ENCODE measurements at places on chromosomes 6 and 20.
A peak's percentile ranks its signal among the peaks of the same experiment; 100 is the strongest.

- DNase-seq: peak; percentile 94
These were observed 309.3 kb downstream of the PRL start for GRCh38 chr6:21987501-21987957.

DNA sequence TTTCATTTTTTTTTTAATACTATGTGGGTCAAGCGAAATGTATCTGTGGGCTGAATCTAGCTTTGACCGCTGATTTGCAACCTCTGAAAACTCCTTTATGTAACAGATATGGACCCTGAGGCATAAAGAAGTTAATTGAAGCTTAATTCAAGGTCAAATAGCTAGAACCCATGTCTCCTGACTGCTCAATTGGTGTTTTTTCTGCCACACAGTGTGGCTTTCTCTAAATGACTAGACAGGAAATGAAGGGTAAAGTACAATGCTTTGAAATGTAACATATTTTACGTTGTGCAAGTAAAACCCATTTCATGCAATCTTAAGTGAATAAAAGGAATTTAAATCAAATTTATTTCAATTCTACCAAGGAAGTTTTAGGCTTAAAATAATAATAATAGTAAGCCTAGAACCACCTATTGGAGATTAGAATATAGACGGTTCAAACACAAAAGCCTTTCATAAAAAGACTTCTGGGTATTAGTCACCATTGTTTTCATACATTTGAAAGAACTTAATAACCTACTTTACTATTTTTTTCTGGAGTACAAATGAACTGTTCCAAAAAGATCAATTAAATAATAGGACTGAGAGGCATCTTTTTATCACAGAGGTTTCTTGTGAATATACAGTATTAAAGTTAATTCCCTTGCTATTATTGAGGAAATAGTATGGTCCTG, 279.8 kb downstream of the EPHA7 start:
- DNase-seq: no peak

- no peak for DNase-seq
These were observed 139.7 kb upstream of the PTPRK start for GRCh38 chr6:128659878-128660622.

DNA sequence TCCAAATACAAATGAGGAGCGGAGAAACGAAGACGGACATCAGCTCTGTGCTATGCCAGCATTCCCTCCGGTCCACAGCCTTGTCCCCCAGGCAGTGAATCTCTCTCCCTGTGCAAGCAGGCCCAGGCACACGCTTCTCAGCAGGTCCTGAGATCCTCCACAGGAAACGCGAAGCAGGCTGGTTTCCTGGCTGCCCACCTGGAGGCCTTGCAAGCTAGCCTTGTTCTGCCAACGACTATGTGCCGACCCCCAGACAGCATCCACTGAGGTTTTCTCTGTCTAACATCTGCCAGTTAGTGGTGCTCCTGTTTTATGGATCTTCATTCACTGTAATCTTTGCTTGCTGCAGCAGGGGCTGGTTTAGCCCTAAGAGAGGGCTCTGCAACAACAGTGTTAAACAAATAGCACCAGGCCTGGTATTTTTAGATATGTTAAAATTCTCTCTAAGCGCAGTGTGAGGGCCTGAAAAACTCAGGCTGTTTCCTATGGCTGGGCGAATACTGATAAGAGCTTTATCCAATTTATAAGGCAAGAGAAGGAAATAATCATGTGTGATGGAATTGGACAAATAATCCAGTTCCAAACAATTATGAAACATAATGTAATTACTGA, 386.0 kb upstream of the ARID1B start:
- DNase-seq: no peak

DNA sequence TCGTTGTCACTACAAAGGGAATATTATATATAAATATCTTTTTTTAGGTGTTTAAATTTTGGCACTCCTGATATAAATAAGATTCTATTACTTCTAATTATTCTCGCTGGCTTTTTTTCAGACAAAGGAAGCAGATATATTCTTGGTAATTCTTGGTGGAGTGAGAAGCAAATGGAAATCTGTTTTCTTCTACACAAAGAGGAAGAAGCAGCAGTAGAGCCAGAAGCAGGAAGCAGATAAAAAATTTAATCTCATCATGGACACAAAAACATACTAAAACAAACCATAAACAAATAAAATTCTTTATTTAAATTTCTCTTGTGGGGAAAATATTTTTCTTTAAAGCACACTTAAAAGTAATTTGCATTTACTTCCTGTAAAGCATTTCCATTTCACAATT, 3.7 kb upstream of the KIAA0319 start:
- no peak for DNase-seq

DNA sequence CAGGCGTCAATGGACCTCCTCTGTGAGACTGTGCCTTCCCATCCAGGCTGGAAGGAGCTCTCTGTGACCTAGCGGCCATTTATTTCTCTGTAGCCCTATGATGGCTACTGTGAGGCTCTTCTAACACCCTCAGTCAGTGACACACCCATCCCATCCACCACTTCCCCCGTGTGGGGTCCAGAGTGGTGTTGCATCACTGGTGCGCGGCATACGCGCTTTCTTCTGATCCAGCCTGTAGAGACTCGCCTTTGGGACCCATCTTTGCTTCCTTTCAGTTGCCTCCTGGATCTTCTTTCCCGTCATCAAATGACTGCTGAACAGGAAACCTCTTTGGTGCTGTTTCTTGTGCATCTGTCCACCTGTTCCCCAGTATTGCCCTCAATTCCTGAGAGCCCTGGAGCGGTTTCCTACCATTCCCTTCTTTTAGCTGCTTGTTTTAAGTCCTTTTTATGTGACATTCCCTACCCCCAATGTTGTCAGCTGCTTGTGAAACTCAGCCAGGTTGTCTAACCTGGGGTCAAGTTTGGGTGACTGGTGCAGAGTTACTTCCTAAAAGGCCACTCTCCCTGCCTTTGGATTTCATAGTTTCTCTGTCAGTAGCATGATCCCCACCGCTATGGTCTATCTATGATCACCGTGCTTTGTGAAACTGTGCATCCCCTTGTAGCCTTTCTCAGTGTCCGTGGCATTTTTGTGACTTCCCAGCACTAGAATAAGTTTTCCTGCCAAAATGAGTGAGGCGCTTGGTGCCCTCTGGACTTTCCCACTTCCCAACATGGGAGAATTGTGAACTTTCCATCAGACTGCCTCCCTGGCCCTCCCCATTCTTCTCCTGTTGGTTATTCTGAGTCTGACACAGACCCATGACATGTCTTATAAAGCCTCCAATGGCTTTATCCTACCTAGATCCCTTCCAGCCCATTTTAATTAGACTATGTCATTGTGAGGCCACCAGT, 5.7 kb downstream of the PRR3 start:
- DNase-seq: no peak

- no peak for DNase-seq
These were observed 100.2 kb upstream of the KCNG1 start for GRCh38 chr20:51122931-51123658.

GRCh38 chr6:161186173-161186769, 87.6 kb downstream of the AGPAT4 start:
- DNase-seq: peak; percentile 90

GRCh38 chr20:22523128-22523498, 61.3 kb downstream of the FOXA2 start:
- no peak for DNase-seq

DNA sequence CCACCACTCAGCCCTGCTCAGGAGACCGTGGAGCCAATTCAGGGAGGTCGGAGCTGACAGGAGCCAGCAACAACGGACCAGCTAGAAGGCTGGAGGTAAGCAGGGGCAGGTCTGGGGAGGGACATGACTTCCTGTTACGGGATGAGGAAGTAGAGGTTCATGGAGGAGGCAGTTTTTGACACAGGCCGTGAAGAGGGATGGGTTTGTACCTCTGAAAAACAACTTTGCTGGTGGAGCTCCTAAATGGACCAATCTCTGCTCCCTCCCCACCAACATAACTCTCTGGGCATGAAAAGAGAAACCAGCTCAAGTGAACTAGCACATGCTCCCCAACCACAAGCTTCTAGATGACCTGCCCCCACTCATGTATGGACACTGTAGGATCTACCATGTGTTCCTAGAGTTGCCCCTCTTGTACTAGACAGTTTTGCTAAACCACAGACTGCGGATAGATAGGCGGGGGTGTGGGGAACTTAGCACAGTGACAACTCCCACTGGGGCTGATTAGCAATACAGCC, 31.4 kb downstream of the RALGAPA2 start:
- DNase-seq: no peak

Measured in fibroblast of skin of back (primary cell).